ENCODE measurements at places on chromosomes 12 and 14.

GRCh38 chr14:54712465-54713200 is 145.7 kb downstream of the SAMD4A start:
- DNase-seq = peak; percentile 87

DNA sequence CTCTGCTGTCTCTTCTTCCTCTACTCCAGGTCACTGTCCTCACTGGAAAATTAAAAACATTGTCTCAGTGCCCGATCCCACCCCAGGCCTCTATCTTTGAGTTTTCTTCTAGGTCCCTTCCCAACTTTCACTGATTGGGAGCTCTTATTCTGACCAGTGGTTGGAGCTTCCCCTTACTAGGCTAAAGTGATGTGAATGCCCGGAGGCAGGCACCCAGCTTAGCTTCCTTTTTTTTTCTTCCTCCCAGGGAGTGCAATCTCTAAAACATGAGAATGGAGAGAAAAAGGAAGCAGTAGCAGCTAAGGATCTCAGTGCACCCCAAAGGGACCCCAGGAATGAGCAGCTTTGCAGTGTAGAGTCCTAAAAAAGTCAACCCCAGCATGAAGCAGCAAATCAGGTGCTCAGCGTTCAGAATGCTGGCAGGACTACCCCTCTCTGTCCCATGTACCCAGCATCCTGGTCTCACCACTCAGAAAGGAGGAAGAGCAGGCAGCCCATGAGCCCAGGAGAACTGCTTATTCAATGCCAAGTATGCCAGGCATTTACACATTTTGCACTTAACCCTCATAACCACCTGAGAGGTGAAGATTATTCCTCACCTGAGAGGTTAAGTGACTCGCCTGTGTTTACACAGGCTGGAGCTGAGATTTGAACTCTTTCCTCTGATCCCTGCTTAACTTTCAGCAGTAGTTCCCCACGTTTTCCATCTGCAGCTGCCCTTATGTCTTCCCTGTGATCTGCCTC is 146.2 kb upstream of the PWP1 start:
- peak; percentile 57 for DNase-seq

- peak; percentile 40 for DNase-seq
These were observed 125.3 kb upstream of the ATF7IP start for GRCh38 chr12:14239935-14240872.

DNA sequence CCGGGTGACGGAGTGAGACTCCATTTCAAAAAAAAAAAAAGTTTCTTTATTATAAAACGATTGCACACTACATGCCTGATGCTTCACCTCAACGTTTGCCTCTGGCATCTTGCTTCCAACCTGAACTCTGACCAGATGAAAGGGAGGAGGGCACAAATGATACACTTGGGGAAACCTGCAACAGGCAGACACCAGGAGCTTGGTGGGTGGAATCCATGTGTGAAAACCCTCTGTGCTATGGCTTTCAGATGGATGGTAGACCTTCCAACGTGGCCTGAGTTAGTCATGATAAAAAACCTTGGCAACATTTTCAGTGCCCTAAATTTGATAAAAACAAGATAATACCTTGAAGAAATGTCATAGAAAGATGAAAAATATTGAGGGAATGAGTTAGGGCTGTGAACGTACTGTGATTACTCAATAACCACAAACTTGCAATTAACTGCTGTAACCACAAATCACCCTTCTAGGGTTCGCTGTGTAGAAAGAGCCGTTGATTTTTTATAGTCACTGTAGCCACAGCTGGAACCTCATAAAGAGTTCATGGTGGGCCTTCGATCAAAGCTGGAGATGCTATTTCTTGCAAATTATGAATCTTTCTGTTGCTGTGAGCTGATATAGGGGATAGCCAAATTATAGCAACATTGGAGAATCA is 26.1 kb upstream of the GZMB start:
- no peak for DNase-seq

DNA sequence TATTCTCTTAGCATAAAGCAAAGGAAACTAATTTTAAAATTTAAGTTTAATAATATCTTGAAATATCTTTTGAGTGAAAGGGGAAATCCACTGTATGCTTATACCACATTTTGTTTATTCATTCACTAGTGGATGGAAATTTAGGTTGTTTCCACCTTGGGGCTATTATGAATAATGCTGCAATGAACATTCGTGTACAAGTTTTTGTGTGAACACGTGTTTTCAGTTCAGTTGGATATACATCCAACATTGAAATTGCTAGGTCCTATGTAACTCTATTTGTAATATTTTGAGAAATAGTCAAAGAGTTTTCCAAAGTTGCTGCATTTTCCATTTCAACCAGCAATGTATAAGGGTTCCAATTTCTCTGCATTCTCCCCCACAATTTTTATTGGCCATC is 83.7 kb upstream of the ETV6 start:
- peak; percentile 54 for DNase-seq

- DNase-seq = no peak
These were observed 176.3 kb upstream of the ATP2B1 start for GRCh38 chr12:89884952-89885351.

DNA sequence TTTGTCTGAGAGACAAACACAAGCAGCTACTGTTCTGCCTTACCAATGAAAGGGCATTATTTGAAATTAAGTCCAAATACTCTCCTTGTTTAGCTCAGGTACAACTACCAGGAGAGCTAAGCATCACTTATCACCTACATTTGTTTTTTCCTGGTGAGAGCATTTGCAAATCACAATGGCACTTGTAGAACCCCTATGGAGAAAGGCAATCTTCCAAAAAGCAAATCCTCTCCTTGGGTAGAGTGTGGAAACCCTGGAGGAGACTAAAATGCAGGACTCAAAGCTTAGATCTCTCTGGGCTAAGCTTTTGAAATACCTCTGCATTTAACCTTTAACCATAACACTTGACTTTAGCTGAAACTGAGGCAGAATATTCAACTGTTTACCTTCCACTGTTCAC is 20.8 kb downstream of the GTSF1 start:
- no peak for DNase-seq

All from suppressor macrophage treated with lipopolysaccharide for 1 hour (primary cell).